ENCODE measurements at places on chromosomes 1 and 21. TPM values are rescaled to one million over a fixed set of nuclear protein-coding genes. Genes with fewer than 3 reads are reported as not detected.
A peak's percentile ranks its signal among the peaks of the same experiment; 100 is the strongest.

The LMO4 gene
- total RNA-seq = 39.1 TPM

DNA sequence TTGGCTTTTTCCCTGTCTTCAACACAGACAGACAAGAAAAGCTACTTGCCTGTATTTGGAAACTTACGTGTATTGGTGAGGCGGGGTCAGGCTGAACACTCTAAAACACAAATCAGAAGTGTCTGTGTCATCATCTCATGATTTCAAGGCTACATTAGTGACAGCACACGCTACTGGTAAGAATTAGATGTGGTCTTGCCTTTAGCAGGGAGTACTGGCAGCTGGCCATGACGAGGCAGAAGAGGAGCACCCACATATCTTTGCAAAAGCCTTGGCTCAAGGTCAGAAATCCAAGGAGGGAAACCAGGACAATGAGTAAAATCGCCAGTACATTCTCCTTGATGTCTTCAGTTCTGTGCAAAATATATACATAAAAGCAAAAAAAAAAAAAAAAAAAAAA lies 77.7 kb downstream of the PCNX2 start:
- no peak for DNase-seq

- no peak for DNase-seq
Measured at GRCh38 chr1:183991756-183992155, 45.8 kb downstream of the COLGALT2 start.

DNA sequence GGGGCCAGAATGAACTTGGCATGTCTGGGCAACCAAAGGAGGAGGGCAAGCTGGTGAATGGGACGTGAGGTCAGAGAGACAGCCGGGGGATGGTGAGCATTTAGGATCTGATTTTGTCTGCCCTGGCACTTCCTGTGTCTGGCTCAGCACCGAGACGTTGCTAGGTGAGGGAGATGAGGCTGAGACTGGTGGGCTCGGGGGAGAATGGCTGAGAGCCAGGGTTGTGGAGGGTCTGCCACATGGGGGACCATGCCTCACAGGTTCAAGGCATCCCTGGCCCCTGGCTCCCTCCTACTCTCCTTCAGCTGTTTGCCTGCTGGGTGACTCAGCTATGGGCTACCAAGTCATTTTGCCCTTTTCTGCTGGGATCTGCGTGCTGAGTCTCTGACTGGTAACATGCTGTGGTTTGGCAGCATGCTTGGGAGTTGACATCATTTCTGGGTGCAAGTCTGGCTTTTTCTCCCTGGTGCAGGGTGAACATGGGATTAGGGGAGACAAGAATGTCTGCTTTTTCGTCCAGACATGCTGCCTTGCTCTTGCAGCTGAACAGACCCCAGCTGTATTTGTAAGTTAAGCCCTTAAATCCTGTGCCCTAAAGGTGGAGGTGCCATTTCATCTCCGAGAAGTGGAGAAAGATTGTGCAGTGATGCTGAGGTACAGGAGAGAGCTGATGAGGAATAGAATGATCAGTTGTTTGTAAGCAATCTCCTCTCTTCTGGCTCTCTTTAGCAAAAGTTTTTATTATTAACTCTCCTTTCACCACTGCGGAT lies 17.6 kb downstream of the GALNT2 start:
- no peak for DNase-seq

GRCh38 chr1:205210756-205211168 lies 740 bp downstream of the DSTYK start:
- peak; percentile 32 for DNase-seq

- no peak for DNase-seq
Measured at GRCh38 chr1:40255231-40255630, 2.8 kb upstream of the ZMPSTE24 start.

- no peak for DNase-seq
Measured at GRCh38 chr1:205382561-205382960, 25.8 kb upstream of the KLHDC8A start.

DNA sequence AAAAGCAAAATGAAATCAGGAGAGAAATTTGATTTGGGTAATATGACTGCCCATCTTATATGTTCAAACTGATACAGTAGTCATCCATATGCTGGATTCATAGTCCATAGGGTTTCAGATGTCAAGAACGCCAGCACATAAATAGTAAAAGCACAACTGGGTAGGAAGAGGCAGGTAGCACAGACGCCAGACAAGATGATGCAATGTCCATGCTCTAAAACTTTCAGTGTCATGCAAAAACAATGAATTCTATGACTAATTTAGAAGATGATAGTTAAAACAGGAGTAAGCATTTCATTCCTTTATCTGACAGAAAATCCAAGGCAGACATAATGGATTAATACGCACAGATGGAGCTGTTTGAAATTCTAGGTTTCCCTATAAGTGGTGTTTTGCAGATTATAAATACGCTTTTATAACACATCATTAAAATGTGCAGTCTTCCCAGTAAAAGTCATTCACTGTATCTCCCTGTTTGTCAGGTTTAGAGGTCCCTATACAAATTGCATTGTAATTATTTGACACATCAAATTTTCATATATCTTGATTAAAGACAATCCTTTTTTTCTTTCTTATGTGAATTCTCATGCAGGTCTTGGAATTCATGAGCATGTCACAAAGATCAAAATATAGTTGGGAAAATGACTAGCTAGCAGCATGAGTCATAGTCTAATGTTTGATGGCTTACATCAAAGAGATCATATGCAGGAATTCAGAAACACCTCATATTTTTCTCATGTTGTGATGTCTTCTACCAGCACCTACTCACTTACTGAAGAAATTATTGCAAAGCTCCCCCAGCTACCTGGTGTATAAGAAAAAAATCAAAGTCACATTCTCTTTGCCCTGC lies 139.9 kb downstream of the DSCAM start:
- DNase-seq = peak; percentile 12

DNA sequence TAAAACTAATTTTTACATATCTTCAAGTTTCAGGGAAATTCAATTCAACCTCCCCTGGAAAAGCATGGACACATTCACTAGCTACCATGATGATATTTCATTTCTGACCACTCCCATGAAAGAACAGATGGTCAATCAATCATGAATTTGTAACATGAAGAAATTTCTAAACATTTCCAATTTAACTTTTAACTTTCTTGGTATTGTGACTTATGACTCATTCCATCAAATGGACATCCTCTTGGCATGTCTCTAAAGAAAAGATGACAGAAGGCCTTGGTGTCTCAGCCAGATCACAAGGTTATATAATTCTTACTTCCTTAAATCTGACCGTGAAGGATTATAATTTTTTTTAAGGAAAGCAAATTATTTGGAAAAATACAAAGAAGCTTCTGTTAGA lies 10.5 kb upstream of the MCOLN3 start:
- no peak for DNase-seq

Data from muscle of leg (tissue), 16 donors.